ENCODE measurements at places on chromosomes 1 and 21.

DNA sequence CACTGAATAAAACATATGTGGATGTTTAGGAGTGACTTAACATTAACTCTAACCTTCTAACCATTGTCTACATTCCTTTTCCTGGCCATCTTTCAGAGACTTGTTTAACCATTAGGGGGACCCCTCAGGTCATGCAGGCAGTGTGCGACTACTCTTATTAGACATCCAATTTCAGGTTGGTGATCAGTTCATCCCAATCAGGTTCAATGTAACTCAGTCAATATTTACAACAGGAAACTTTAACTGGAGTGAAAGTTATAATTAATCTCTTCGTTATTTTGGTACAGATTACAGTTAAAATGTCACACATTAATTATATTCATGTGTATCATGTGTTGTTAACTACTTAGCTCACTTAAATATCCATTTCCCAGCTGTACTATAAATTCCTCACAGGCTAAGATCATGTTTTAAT, 68.8 kb upstream of the RGS1 start:
- peak; percentile 35 for DNase-seq

GRCh38 chr1:56975446-56975845, 9.6 kb upstream of the C8B start:
- no peak for DNase-seq

DNA sequence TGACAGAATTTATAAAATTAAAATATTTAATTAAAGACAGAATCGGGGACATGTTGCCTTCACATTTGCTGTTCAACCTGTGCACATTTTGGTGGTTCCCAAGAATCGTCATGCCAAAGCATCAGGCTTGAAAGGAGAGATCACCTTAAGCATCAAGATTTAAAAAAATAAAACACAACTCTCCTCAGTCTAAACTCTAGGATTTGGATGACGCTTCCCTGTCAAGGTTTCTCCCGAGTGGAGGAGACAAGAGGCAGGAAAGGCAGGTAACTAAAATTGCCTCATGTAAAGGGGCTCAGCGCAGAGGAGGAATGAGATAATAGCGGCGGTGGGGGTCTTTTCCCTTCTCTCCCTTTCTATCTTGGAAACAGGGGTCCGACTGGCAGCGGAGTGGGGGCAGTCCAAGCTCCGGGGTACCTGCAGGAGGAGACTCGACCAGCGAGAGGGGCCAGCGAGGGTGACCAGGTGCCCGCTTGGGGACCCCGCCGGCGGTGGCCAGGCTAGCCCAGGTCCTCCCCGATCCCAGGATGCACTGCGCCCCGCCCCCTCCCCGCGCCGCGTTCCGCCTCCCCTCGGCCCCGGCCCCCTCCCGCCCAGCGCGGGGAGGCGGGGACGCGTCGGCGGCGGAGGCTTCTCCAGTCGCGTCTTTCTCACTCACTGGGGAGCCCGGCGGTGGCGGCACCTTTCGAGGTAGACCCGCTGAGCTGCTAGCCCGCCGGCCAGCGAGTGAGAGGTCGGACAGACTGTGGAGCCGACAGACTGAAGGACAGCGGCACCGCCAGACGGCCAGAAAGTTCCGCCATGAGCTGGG, at the start of gene FNBP1L:
Gene FNBP1L (plus strand): TSS at position 638 of the 811 bp plus-strand sequence. CDS start 164 bp downstream, at position 802.
- no peak for DNase-seq

GRCh38 chr1:27886353-27886679, 14.0 kb downstream of the THEMIS2 start:
- no peak for DNase-seq

DNA sequence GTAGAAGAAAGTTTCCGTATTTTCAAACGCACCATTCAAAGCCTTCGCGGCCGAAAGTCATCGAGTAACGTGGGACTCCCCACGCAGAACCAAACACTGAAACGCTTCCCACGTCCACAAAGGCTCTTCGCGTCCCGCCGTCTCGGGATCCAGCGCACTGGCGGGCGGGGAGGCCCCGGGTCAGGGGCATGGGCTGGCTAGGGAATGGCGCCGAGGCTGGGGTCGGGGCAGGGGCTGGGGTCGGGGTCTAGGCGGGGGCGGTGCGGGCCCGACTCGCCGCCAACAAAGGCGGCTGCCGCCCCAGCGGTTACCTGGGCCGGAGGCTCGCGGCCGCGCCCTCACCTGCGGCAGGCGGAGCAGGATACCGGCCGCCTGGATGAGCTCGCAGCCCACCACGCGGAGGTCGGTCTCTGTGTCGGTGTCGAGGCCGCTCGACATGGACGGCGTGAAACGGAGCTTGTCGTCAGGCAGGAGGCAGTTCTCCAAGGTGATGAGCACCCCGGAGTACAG, 403 bp downstream of the CCNL2 start:
- no peak for DNase-seq

DNA sequence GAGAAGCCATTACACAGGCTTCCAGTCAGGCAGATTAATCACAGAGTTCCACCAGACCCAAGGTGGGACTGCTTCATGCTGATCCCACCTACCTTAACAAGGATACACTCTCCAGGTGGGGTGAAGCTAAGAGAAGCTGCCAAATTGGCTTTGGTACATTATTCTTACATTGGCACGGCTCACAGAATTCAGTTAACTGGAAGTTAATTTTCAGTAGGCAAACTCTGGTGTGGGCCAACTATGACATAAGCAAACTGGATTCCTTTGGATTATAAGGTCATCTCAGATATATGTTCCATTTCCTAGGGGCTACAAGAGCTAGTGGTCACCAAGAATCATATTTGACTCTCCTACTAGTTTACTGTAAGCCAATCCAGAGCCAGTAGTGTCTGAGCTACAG, 448.8 kb upstream of the BEND5 start:
- no peak for DNase-seq

GRCh38 chr1:113895961-113896360, 8.6 kb upstream of the BCL2L15 start:
- no peak for DNase-seq

GRCh38 chr1:230821346-230821745, 47.0 kb downstream of the C1orf198 start:
- DNase-seq = no peak

DNA sequence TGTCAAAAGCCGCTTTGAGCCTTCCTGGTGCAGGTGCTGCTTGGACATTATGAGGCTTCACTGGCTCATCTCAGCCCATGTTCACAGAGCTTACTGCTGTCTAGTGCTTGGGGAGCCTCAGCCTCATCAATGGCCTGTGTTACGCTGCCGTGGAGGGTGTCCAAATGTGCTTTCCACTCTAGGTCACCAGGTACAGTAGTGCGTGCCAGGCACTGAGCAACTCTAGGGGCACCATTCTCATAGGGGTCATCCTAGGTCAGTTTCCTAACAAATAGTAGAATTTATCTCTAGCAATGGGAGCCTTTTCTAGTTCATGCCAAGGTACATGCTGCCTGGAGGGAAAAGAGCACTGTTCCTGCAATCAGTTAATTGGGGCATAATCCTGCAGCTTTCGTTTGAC, 193.8 kb downstream of the DYRK1A start:
- no peak for DNase-seq

DNA sequence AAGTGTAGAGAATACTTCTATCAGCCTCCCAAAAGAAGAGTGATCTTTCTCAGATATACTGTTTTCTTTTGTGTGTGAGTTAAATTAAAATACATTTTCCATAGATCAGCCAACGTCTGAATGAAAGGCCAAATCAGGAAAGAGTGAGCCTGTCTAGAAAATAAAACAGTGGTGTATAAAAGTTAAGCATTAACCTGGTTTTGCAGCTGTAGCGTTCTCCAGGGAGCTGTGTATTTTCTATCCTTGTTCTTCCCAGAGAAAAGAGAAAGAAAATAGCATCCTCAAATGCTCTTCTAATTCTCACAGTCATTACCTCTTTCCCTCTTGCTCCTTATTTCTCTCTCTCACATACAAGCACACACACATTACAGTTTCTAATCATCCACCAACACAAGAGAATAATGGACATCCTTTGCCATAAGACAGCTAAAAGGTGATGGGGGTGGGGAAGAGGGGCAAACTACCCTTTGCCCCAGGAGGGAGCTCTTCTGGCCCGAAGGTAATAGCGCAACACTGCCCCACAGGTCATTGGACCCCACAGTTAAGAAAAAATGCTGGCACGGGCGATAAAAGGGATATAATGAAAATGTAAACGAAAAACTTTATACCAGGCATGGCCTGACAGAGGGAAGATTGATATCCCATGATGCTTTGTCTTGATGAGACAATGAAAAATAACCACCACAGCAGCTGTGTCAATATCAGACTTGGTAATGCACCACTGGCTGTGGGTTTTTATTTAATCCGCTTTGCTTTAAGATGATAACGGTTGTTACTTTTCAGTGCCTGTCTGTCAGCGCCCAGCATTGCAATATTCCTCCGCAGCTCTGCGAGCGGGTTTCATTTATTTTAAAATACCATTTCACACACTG, 150.3 kb downstream of the NUF2 start:
- DNase-seq = no peak

DNA sequence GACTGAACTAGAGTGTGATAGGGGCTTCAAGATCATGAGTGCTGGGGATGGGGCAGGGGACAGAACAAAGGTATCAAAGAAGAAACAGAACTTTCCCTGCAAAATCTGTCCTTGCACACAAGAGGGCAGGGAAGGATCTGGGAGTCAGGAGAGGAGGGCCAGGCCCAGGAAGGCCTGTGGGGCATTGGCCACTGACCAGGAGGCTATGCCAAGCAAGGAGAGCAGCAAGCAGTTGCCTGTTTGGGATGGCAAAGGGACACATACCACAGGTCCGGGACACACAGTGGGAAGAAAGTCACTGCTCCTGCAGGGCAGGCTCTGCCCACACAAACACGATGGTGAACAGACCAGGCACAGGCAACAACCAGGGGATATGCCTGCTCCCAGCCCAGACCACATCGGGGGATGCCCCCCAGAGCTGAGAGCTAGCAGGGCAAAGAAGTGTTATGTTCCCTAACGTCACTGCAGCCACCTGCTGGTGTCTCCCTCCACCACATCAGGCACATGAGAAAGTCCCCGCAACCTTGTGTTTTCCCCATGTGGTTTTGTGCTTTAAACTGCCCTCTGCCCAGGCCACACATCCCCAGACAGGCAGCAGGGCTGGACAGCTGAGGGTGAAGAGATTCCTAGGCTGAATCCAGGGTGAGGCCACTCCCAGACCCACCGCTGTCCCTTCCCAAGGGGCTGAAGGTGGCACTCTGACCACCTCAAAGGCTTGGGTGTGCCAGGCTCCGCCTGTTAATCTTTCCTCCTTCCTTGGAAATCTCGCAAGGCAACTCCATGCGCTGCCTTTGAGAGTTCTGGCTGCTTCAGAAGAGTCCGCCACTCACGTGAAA, 53.6 kb downstream of the KIF21B start:
- peak; percentile 67 for DNase-seq

DNA sequence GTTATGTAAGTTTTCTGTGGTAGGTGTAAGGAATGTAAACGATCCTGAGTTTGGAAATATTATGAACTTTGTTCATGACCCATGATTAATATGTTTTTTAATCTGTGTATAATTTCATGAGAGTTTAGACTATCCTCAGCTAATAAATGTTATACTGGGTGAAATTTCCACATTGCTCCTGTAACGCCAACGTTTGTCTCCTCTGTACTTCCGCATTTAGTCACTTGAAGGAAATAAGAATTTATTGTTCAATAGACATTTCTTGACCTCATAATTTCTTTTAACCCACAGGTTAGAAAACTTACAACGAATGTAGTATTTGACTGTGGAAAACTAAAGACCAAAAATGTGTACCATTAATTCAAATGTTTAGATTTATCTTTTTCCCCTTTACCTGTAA, 876 bp downstream of the KCNJ15 start:
- DNase-seq = no peak

GRCh38 chr21:15748586-15748985, 18.8 kb downstream of the USP25 start:
- DNase-seq = no peak

DNA sequence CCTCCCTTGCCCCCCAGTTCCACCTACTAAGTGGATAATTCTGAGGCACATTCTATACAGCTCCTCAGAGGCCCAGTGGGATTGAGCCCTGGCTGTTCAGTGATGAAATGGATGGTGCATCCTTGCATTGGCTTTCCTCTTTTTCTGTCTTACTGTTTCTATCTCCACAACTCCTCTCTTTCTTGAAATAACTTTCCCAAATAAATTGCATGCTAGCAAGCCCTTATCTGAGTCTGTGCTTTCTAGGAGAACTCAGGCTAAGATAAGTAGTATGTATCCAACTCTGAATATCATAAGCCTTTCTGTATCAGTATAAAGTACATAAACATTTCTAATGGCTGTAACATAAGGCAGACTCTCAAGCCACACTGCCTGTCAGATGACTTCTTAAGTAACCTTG, 603.8 kb upstream of the USP24 start:
- no peak for DNase-seq

GRCh38 chr21:32712043-32712442, 15.8 kb downstream of the SYNJ1 start:
- DNase-seq = peak; percentile 49

DNA sequence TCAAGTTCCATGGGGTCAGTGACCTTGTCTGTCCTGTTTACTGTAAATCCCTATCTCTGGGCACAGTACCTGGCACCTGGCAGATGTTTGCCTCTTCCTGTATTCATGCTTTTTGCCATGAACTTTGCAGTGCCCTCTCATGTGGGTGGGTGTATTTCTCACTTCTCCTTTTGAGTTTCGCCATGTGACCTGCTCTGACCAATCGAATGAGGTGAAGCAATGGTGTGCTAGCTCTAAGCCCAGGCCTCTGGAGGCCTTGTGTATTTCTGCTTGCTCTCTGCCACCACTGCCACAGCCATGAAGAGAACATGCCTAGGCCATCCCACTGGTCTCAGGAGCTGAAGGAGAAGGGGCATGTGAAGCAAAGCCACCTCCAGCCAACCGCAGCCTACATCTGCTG, 185.5 kb upstream of the ZC3H12A start:
- peak; percentile 77 for DNase-seq

- no peak for DNase-seq
Measured at GRCh38 chr1:2212532-2213491, 15.3 kb upstream of the SKI start.

DNA sequence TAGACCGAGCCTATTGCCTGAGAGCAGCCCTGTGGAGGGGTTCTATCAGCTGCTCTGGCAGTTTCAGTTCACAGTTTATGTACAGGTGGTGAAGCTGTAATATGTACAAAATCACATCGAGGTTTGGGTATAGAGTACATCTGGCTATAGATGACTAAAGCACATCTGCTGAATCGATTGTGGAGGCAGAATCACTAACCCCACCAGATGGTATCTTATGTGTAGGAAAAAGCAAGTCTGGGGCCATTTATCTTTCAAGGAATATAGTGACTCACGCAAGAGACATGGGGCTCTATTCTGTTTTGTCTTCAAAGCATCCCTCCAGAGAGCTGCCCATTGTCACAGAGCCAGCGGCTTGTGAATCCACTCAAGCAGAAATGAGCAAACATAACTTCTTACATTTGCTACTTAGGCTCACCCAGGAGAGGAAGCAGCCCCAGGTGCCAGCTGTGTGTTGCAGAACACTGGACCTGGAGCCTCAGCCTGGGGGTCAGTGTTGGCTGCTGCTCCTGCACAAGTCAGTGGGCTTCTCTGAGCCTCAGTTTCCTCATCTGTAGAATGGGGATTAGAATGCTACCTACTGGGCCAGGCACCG, 21.3 kb downstream of the MIIP start:
- no peak for DNase-seq

- no peak for DNase-seq
Measured at GRCh38 chr1:171814692-171815091, 26.6 kb upstream of the DNM3 start.

Data from GM18507 (cell line).